ENCODE measurements at places on chromosomes 3 and 15.

GRCh38 chr15:88264622-88265021, 8.1 kb upstream of the NTRK3 start:
- no peak for DNase-seq

DNA sequence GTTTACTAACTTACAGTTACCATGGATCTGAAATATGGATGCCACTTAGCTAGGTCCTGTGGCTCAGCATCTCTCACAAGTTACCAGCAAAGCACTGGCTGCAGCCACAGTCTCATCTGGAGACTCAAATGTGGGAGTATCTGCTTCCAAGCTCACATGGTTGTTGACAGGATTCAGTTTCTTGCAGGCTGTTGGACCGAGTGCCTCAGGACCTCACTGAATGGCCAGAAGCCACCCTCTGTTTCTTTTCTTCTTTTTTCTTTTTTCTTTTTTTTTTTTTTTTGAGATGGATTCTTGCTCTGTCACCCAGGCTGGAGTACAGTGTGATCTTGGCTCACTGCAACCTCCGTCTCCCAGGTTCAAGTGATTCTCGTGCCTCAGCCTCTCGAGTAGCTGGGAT, 20.1 kb upstream of the AMOTL2 start:
- DNase-seq, result no peak

- no peak for DNase-seq
Observed at GRCh38 chr3:2535206-2535605, 436.5 kb downstream of the CNTN4 start.

- DNase-seq, result no peak
Observed at GRCh38 chr3:55471084-55471483, 16.0 kb downstream of the WNT5A start.

DNA sequence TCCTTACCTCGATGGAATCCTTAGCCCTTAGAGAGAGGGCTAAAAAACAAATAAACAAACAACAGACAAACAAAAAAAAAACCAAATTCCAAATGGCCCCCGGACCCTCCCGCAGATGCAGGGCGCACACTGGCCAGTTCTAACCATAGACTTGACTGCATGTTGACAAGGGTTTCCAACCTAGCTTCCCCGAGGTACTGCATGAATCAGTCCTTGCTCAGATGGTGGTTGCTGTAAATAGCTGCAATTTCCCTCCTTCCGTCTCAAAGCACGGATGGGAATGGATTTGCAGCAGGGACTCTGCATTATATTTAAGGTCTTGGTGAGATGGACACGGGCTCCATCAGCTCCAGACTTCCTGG, 162.8 kb downstream of the CD47 start:
- peak; percentile 59 for DNase-seq
